ENCODE measurements at places on chromosomes 7 and 10. TPM values are rescaled to one million over a fixed set of nuclear protein-coding genes. Genes with fewer than 3 reads are reported as not detected.

GRCh38 chr7:44624318-44624717 is 17.9 kb downstream of the OGDH start:
- no peak for DNase-seq
- H3K4me1 ChIP-seq, result peaks cover 70% of the 10 kb centered on the region
- H3K27me3 ChIP-seq, result no peaks in the 10 kb centered on the region
- peak overlapping the region; percentile 4 for H3K4me3 ChIP-seq
- H3K36me3 ChIP-seq, result no peaks in the 10 kb centered on the region

- DNase-seq, result no peak
- H3K4me1 ChIP-seq, result no peaks in the 10 kb centered on the region
- peaks cover 71% of the 10 kb centered on the region for H3K36me3 ChIP-seq
- H3K27ac ChIP-seq, result no peak overlapping the region
- H3K4me3 ChIP-seq, result no peak overlapping the region
Observed at GRCh38 chr7:859359-860030, 16.9 kb upstream of the GET4 start.

DNA sequence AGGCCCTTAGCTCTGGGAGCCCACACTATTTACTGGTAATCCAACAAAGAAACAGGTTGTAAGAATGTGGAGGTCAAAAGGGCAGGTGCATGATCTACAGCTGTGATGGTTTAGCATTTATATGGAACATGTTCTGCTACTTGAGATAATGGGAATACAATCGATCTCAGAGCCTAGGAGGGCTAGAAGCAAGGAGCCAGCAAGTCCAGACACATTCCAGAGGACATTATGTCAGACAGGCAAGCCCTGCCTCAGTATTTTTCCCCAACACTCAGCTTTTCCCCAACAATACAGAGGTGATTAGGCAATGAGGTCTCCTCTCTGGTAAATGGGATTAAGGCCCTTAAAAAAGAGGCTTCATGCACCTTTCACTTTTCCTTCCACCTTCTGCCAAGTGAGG is 21.4 kb upstream of the GNAT3 start:
- H3K36me3 ChIP-seq, result no peaks in the 10 kb centered on the region
- no peak overlapping the region for H3K27ac ChIP-seq
- no peak overlapping the region for H3K4me3 ChIP-seq
- no peaks in the 10 kb centered on the region for H3K4me1 ChIP-seq
- no peaks in the 10 kb centered on the region for H3K27me3 ChIP-seq

- no peak for DNase-seq
- no peaks in the 10 kb centered on the region for H3K27me3 ChIP-seq
- H3K4me1 ChIP-seq, result no peaks in the 10 kb centered on the region
- no peaks in the 10 kb centered on the region for H3K36me3 ChIP-seq
- H3K4me3 ChIP-seq, result no peak overlapping the region
Observed at GRCh38 chr10:121813211-121813815, 114.5 kb downstream of the ATE1 start.

GRCh38 chr7:12539681-12540080 is 30.8 kb upstream of the SCIN start:
- no peaks in the 10 kb centered on the region for H3K36me3 ChIP-seq
- DNase-seq, result no peak
- peaks cover 4% of the 10 kb centered on the region for H3K27me3 ChIP-seq
- no peak overlapping the region for H3K4me3 ChIP-seq

DNA sequence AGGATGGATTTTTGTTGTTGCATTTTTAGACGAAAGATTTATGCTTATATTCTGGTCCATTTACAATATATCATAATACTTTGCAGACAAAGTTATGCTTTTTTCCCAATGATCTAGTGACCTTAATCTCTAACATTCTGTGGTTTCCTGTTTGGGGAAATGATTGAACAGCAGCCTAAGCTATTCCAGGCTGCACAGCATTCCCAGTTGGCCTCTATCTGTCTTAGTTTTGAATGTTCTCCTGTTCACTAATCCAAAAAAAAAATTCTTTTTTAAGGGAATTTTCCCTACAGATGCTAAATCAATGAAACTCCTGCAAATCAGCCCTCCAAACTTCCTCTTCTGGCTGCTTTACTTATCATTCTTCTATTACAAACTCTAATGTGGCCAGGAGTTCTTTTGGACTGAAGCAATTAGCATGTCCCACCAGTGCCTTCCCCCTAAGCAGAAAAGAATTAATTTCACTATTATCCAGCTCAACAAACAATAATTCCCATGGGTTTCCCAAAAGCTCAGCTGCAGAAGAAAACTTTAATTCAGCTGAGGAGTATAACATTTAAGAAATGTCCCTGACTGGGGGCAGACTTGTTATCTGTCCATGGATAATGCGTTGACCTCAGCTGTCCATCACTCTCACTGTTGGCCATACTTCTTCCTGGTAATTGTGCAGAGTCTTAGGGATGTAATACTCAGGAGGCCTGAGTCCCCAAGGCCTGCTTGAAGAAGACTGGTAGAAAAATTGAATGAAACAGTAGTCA is 81.9 kb upstream of the TRIL start:
- no peak overlapping the region for H3K27ac ChIP-seq
- no peak overlapping the region for H3K4me3 ChIP-seq
- H3K36me3 ChIP-seq, result no peaks in the 10 kb centered on the region
- H3K4me1 ChIP-seq, result no peaks in the 10 kb centered on the region

GRCh38 chr10:124824507-124824906 is 22.9 kb downstream of the ABRAXAS2 start:
- peaks cover 3% of the 10 kb centered on the region for H3K36me3 ChIP-seq
- no peaks in the 10 kb centered on the region for H3K4me1 ChIP-seq
- H3K27me3 ChIP-seq, result no peaks in the 10 kb centered on the region
- H3K4me3 ChIP-seq, result no peak overlapping the region
- DNase-seq, result no peak

GRCh38 chr7:12872487-12872886 is 185.1 kb downstream of the ARL4A start:
- no peak overlapping the region for H3K27ac ChIP-seq
- no peak for DNase-seq
- no peaks in the 10 kb centered on the region for H3K27me3 ChIP-seq

DNA sequence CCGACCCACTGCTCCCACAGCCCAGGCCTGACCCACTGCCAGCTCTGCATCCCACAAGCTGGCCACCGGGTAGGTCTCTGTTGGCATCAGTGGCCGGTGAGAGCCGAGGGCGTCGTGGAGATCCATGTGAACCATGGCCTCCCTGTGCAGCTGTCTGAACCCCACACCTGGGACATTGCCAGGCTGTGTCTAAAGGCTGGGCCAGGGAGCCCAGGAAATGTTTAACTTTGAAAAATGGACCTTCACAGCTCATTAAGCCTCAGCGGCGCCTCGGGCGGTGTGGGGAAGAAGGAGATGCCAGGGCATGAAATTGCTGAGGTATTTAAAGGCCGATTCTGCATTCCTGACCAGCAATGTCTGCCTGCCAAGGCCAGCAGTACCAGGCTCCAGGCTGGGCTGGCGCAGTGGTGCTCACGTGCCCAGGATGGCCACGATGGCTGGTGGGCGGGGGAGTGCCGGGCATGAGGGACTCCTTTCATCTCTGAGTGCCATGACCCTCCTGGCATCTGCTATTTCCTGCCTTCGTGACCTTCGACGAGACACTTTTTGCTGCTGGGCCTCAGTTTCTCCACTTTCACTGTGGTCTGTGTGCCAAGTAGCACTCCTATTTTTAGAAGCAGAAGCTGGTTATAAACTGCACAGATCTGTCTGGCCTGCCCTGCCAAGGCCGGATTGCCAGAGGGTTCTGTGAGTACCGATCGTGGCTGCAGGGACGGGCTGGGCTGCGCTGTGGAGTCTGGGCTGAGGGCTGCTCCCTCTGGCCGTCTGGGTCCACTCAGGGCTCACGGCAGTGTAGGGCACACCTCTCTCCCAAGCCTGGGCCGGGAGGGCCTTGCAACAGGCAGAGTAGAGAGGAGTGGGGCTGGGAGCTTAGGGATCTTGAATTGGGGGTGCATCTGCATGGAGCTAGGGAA is 21.8 kb downstream of the ELFN1 start:
- no peaks in the 10 kb centered on the region for H3K36me3 ChIP-seq
- no peaks in the 10 kb centered on the region for H3K4me1 ChIP-seq
- H3K4me3 ChIP-seq, result no peak overlapping the region

DNA sequence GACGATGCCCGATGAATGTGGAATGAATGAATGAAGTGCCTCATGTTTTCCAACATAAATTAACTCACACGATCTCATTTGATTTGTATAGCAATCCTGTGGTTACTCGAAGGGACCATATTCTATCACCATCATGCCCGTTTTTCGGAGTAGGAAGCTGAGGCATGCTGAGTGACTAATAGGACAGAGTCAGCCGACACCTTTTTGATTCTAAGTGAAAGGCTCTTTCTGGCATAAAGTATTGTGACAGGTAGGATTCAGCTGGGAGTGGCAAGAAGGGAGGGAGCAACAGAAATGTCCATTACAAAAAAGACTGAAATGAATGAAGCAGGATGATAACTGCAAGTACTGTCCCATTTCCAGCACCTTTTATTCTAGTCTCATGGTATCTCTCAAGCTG is 55.7 kb downstream of the KLRG2 start:
- no peaks in the 10 kb centered on the region for H3K36me3 ChIP-seq
- H3K27ac ChIP-seq, result no peak overlapping the region
- no peaks in the 10 kb centered on the region for H3K27me3 ChIP-seq
- no peaks in the 10 kb centered on the region for H3K4me1 ChIP-seq
- DNase-seq, result no peak

DNA sequence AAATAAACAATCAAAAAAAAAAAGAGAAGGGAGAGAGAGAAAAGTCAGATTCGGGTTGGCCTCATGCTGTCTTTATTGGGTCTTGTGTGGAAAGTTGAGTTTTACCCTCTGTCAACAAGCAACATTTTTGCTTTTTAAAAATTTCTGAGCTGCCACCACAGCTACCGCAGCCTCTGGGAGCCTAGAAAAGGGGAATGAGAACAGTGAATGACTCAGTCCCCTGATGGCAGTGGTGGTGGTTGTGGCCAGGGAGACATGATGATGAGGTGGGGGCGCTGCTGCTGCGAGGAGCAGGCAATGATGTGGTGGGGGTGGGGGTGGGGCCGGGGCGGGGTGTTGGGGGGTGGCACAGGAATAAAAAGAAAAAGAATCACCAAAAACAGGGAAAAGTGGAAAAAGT is 20.0 kb upstream of the CREB3L2 start:
- peaks cover 6% of the 10 kb centered on the region for H3K27me3 ChIP-seq
- H3K4me3 ChIP-seq, result no peak overlapping the region
- DNase-seq, result no peak
- H3K36me3 ChIP-seq, result no peaks in the 10 kb centered on the region
- H3K4me1 ChIP-seq, result no peaks in the 10 kb centered on the region
- H3K27ac ChIP-seq, result no peak overlapping the region

DNA sequence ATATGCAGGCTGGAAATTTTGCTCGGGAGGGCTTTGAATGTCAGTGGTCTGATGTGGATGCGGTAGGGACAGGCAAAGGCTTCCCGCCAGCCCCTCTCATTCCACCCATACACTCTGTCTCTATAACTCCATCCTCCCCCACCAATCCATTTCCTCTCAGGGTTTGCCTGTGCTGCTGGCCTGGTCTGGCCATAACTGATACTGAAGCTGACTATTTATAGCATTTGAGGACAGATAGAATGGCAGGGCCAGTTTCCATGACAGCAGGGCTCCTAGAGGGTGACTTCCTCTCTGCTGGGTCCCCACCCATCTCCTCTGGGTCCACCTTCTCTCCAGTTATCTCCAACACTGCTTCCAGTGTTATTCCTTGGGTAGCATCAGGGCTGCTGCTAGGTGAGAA is 6.6 kb upstream of the PDLIM1 start:
- no peak overlapping the region for H3K4me3 ChIP-seq
- H3K27me3 ChIP-seq, result no peaks in the 10 kb centered on the region
- H3K4me1 ChIP-seq, result peaks cover 21% of the 10 kb centered on the region

DNA sequence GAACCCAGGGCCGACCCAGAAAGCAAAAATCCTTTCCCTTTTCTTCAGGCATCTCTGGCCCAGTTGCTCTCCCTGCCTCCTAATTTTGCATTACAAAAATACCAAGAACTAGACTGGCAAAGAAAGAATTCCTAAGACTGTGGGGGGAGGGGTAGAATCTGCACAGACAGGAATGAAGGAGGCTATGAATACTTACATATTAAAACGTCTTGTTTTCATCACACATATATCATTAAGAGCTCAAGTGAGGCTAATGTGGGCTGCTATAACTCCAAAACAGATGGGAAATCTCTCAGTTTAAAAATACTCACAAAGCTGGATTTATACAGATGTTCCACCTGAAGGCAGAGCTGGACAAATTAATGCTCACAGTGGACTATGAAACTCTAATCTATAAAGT is 29.2 kb upstream of the MKX start:
- H3K27me3 ChIP-seq, result no peaks in the 10 kb centered on the region
- DNase-seq, result no peak
- no peaks in the 10 kb centered on the region for H3K4me1 ChIP-seq
- H3K4me3 ChIP-seq, result no peak overlapping the region
- no peaks in the 10 kb centered on the region for H3K36me3 ChIP-seq
- no peak overlapping the region for H3K27ac ChIP-seq

GRCh38 chr7:52726493-52726892 is 308.9 kb upstream of the POM121L12 start:
- no peaks in the 10 kb centered on the region for H3K36me3 ChIP-seq
- H3K27ac ChIP-seq, result no peak overlapping the region
- no peaks in the 10 kb centered on the region for H3K4me1 ChIP-seq
- H3K4me3 ChIP-seq, result no peak overlapping the region
- H3K27me3 ChIP-seq, result no peaks in the 10 kb centered on the region

GRCh38 chr7:135075716-135076115 is 72.2 kb upstream of the TMEM140 start:
- no peak for DNase-seq
- H3K27me3 ChIP-seq, result no peaks in the 10 kb centered on the region
- no peak overlapping the region for H3K4me3 ChIP-seq
- no peaks in the 10 kb centered on the region for H3K36me3 ChIP-seq

- no peaks in the 10 kb centered on the region for H3K36me3 ChIP-seq
- DNase-seq, result no peak
- H3K4me3 ChIP-seq, result no peak overlapping the region
- peaks cover 15% of the 10 kb centered on the region for H3K27me3 ChIP-seq
Observed at GRCh38 chr10:46524472-46525176, 31.8 kb downstream of the GPRIN2 start.

Gene TAC1
- total RNA-seq, result not detected

Gene DPP6
- not detected for total RNA-seq

Gene KLF6
- total RNA-seq, result 1,180 TPM

Gene KIF11
- 1.6 TPM for total RNA-seq

Gene SPDYE17
- not detected for total RNA-seq

Gene NKX1-2
- not detected for total RNA-seq

Gene NRCAM
- total RNA-seq, result 7.7 TPM

Gene RNF133
- total RNA-seq, result not detected

Data from T-cell (primary cell).